CD4-positive, alpha-beta memory T cell (primary cell): ENCODE measurements at places on chromosomes 12 and 14. TPM values are rescaled to one million over a fixed set of nuclear protein-coding genes. Genes with fewer than 3 reads are reported as not detected.

- H3K4me3 ChIP-seq, result no peak overlapping the region
- no peak for DNase-seq
- no peaks in the 10 kb centered on the region for H3K36me3 ChIP-seq
- no peak overlapping the region for H3K27ac ChIP-seq
- no peaks in the 10 kb centered on the region for H3K27me3 ChIP-seq
Observed at GRCh38 chr12:105359856-105360255, 29.4 kb downstream of the C12orf75 start.

DNA sequence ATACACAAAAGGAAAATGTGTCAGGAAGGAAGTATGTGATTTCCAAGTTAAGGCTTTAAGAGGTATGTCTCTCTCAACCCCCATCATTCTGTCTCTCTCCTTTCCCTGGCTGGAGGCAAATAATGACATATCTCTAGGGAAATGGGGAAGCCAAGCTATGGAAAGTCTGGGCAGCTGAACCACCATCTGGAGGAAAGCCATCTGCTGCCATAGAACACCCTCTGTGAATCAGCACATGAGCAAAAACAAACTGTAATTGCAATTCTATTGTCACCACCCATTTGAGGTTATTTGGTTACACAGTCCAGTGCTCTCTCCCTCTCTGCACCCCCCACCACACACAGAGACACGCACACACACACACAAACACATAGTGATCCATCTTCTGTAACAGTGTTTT, 766.2 kb downstream of the FLRT2 start:
- no peak overlapping the region for H3K27ac ChIP-seq
- H3K4me1 ChIP-seq, result no peaks in the 10 kb centered on the region
- DNase-seq, result no peak
- no peaks in the 10 kb centered on the region for H3K36me3 ChIP-seq

GRCh38 chr12:52351196-52352059, 15.9 kb downstream of the KRT85 start:
- H3K4me1 ChIP-seq, result peaks cover 19% of the 10 kb centered on the region
- H3K4me3 ChIP-seq, result no peak overlapping the region
- H3K27ac ChIP-seq, result no peak overlapping the region
- DNase-seq, result peak; percentile 76
- H3K36me3 ChIP-seq, result no peaks in the 10 kb centered on the region
- H3K27me3 ChIP-seq, result no peaks in the 10 kb centered on the region

DNA sequence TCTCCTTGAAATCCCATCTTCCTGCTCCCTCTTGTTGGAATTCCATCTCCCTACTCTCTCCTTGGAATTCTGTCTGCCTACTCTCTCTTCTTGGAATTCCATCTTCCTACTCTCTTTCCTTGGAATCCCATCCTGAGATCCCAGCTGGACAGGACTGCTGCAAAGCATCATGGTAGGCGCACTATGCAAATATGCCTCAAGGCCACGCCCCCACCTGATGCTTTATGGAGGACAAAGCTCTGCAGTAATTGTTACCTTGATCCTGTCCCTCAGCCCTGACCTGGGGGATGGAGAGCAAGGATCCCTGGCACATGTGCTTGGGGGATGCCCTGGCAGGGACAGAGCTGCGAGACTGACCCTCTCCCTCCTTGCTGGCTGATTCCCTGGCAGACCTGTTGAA, 185.6 kb downstream of the TBX5 start:
- no peak overlapping the region for H3K27ac ChIP-seq
- H3K4me3 ChIP-seq, result no peak overlapping the region
- H3K4me1 ChIP-seq, result no peaks in the 10 kb centered on the region
- no peaks in the 10 kb centered on the region for H3K27me3 ChIP-seq

DNA sequence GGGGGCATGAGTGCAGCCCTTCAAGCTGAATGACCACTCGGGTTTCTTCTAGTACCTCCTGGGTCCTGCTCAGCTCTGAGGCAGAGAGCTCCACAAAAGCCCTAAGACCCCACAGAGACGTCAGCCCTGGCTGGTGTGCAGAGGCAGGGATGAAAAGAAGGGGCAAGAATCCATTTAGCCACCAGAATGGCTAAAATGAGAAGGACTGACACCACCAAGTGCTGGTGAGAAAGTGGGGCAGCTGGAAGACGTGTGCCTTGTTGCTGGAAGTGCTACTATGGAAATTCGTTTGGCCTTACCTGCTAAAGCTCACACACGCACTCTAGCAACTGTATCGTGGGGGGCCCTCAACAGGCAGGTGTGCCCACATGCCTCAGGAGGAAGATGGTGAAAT, 26.7 kb downstream of the RILPL1 start:
- H3K4me1 ChIP-seq, result no peaks in the 10 kb centered on the region
- no peaks in the 10 kb centered on the region for H3K36me3 ChIP-seq
- no peak overlapping the region for H3K4me3 ChIP-seq
- H3K27me3 ChIP-seq, result no peaks in the 10 kb centered on the region
- H3K27ac ChIP-seq, result no peak overlapping the region
- no peak for DNase-seq

DNA sequence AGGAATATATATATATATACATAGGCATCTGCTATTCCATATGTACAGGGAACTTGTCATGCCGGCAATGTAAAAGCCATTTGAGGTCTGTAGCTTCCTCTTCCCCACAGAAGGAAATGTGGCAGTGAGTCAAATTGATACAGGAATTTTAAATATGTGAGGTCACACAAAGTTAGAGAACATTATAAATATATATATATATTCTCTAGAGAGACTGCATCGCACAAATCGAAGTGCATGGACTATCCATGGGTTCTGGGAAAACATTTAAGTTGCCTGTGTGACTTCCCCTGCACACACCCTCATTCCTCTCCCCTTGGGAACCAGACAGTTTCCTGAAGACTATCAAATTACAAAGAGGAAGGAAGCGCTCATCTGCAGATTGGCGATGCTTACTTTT, 100.9 kb upstream of the CCDC91 start:
- no peak for DNase-seq
- no peaks in the 10 kb centered on the region for H3K4me1 ChIP-seq
- no peak overlapping the region for H3K27ac ChIP-seq

- no peaks in the 10 kb centered on the region for H3K36me3 ChIP-seq
- no peak for DNase-seq
- no peak overlapping the region for H3K27ac ChIP-seq
Observed at GRCh38 chr12:56840922-56841321, 77.8 kb downstream of the HSD17B6 start.

DNA sequence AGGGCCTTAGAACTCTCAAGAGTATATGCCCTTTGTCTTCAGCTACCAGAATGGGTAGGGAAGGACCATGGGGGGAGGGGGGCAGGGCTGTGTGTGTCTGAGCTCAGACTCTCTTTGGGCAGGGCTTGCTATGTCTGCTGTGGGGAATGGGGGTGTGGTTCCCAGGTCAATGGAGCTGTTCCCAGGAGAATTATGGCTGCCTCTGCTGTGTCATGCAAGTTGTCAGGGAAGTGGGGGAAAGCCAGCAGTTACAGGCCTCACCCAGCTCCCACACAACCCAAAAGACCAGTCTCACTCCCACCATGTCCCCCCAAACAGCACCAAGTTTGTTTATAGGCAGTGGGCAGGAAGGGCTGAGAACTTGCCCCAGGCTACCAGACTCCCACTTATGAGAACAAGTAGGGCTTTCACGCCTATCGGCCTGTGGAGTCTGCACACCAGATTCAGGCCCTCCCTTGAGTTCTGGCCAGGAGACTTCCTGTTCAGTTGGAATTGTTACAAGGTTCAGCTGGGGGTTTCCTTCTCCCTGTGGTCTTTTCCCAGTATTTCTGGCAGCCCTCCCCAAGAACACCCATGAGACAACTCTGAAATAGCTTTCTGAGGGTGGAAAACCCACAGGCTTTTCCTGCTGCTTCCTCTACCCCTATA, 6.1 kb upstream of the SERPINA11 start:
- no peak for DNase-seq
- no peaks in the 10 kb centered on the region for H3K36me3 ChIP-seq
- no peak overlapping the region for H3K4me3 ChIP-seq

- DNase-seq, result no peak
- no peaks in the 10 kb centered on the region for H3K36me3 ChIP-seq
- peaks cover 57% of the 10 kb centered on the region for H3K4me1 ChIP-seq
- H3K27me3 ChIP-seq, result no peaks in the 10 kb centered on the region
- peak overlapping the region; percentile 62 for H3K27ac ChIP-seq
- H3K4me3 ChIP-seq, result peak overlapping the region; percentile 44
Observed at GRCh38 chr14:104695660-104696000, 6.2 kb downstream of the INF2 start.

DNA sequence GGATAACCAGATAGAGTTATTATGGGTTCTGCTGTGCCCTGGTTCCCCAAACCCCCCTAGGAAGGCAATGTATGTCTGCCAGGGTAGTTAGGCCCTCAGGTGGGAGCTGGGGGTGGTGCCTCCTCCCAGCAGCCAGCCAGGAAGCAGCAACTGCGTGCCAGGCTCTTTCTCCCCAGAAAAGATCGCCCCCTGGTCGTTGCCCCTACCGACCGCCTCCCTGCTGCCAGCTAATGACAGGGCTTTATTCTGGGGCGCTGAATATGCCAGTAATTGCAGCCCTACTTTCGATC, 36.3 kb downstream of the IQSEC3 start:
- peaks cover 7% of the 10 kb centered on the region for H3K4me1 ChIP-seq
- DNase-seq, result no peak
- no peak overlapping the region for H3K27ac ChIP-seq
- no peaks in the 10 kb centered on the region for H3K27me3 ChIP-seq

- H3K4me3 ChIP-seq, result no peak overlapping the region
- H3K36me3 ChIP-seq, result no peaks in the 10 kb centered on the region
Observed at GRCh38 chr12:13976028-13976584, 5.3 kb downstream of the GRIN2B start.

DNA sequence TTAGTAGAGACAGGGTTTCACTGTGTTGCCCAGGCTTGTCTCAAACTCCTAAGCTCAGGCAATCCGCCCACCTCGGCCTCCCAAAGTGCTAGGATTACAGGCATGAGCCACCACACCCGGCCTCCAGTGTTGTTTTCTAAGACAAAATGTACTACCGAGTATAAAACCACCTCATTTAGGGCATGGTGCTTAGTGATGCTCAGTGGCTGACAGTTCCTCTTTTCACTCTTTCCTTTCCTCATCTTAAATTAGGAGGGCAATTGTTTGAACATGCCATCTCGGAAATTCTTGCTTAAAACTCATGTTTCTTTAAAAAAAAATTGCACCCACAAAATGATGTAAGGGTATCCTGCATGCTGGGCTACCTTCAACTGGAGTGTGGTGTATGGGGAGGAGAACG, 89.0 kb downstream of the RFX4 start:
- H3K4me1 ChIP-seq, result no peaks in the 10 kb centered on the region
- peaks cover 4% of the 10 kb centered on the region for H3K27me3 ChIP-seq
- H3K36me3 ChIP-seq, result no peaks in the 10 kb centered on the region

GRCh38 chr12:123059500-123059899, 79.0 kb downstream of the ARL6IP4 start:
- no peaks in the 10 kb centered on the region for H3K36me3 ChIP-seq
- no peaks in the 10 kb centered on the region for H3K4me1 ChIP-seq
- H3K27ac ChIP-seq, result no peak overlapping the region
- H3K27me3 ChIP-seq, result no peaks in the 10 kb centered on the region

DNA sequence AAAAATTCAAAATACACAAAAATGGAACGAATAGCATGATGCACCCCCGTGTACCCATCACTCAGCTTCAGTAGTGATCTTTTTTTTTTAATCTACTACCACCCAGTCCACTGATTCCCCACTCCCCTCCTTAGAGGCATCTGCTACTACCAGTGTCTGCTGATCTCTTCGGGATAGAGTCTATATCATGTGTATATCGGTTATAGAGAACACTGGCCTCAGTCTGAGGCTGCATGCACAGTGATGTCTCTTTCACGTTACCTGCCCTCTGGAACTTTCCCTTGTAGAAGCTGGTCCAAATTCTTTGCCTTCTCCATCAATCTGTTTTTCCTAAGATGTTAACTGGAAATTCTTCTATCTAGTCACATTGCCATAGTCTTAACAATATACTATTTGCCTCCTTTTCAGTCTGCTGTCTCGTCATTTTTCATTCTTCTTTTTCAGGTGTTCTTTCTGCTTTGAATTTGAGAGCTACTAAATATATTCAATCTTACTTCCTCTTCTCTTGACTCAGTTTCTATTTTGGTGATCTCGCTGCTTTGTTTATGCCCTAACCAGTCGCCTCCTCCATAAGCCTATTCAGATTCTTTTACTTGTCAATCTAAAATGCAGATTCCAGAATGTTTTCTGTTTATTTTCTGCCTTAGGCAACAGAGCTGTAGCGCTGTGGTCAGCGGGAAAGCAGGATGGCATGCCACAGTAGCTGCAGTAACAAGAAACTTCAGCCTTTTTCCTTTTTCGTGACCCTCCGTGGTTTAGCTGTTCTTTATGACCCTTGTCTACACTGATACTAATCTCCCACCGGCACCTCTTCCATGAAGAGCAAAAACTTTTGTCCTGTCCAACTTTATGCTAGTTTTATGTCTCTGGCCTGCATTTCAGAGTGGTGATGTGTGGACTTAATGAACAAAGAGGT, 67.0 kb downstream of the FBXW8 start:
- no peak overlapping the region for H3K27ac ChIP-seq
- H3K4me1 ChIP-seq, result no peaks in the 10 kb centered on the region
- no peaks in the 10 kb centered on the region for H3K27me3 ChIP-seq
- no peaks in the 10 kb centered on the region for H3K36me3 ChIP-seq

- H3K36me3 ChIP-seq, result no peaks in the 10 kb centered on the region
- H3K27ac ChIP-seq, result no peak overlapping the region
- no peaks in the 10 kb centered on the region for H3K27me3 ChIP-seq
- DNase-seq, result no peak
Observed at GRCh38 chr14:53336729-53337128, 183.6 kb upstream of the DDHD1 start.

DNA sequence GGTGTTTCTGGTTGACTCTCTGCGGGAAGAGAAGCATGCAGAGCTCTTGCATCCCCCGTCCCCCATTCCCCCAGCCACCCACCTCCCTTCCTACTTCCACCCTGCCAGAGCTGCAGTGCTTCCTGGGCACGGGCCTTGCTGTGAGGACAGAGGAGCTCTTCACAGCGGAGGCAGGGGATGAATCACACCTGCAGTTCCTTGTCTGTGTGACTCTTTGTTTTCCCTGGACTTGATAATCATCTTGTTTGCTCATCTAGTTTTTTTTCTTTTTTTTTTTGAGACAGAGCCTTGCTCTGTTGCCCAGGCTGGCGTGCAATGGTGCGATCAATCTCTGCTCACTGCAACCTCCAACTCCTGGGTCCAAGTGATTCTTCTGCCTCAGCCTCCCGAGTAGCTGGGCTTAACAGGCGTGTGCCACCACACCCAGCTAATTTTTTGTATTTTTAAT, 27.8 kb downstream of the ANKRD9 start:
- H3K27ac ChIP-seq, result no peak overlapping the region
- no peak overlapping the region for H3K4me3 ChIP-seq
- no peaks in the 10 kb centered on the region for H3K4me1 ChIP-seq
- H3K27me3 ChIP-seq, result no peaks in the 10 kb centered on the region
- H3K36me3 ChIP-seq, result no peaks in the 10 kb centered on the region
- DNase-seq, result no peak

- H3K4me1 ChIP-seq, result no peaks in the 10 kb centered on the region
- H3K4me3 ChIP-seq, result no peak overlapping the region
- H3K36me3 ChIP-seq, result no peaks in the 10 kb centered on the region
Observed at GRCh38 chr12:64029013-64029857, 184.7 kb downstream of the SRGAP1 start.

GRCh38 chr12:111314953-111315539, 53.8 kb downstream of the PHETA1 start:
- H3K27me3 ChIP-seq, result no peaks in the 10 kb centered on the region
- H3K4me3 ChIP-seq, result no peak overlapping the region
- H3K27ac ChIP-seq, result no peak overlapping the region
- no peaks in the 10 kb centered on the region for H3K36me3 ChIP-seq
- peaks cover 6% of the 10 kb centered on the region for H3K4me1 ChIP-seq

The A2M gene
- polyA plus RNA-seq, result 3.2 TPM

The FKBP3 gene
- 61.9 TPM for polyA plus RNA-seq

The FAM181A gene
- polyA plus RNA-seq, result not detected

The OR6C2 gene
- not detected for polyA plus RNA-seq

The MAP3K9 gene
- polyA plus RNA-seq, result 0.47 TPM

The ZNF605 gene
- 0.59 TPM for polyA plus RNA-seq

The FRS2 gene
- polyA plus RNA-seq, result 8.6 TPM

The GPATCH2L gene
- 7.9 TPM for polyA plus RNA-seq
